NCI-H446 (cell line): ENCODE measurements at places on chromosomes 4 and X.
A peak's percentile ranks its signal among the peaks of the same experiment; 100 is the strongest.

DNA sequence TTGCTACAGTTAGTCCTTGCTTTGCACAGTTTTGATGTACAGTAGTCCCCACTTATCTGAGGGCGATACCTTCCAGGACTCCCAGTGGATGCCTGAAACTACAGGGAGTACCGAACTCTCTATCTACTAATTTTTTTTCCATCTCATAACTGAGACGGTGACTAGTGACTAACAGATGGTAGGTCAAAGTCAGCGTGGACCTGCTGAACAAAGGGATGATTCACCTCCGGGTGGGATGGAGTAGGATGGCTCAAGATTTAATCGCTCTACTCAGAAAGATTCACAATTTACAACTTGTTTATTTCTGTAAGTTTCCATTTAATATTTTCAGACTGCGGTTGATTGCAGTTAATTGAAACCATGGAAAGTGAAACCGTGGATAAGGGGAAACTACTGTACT, 655.8 kb downstream of the ZNF674 start:
- DNase-seq: no peak

- no peak for DNase-seq
Measured at GRCh38 chr4:163280703-163281519, 51.5 kb downstream of the NPY1R start.

- DNase-seq: no peak
Measured at GRCh38 chrX:148580016-148580415, 79.6 kb downstream of the AFF2 start.

DNA sequence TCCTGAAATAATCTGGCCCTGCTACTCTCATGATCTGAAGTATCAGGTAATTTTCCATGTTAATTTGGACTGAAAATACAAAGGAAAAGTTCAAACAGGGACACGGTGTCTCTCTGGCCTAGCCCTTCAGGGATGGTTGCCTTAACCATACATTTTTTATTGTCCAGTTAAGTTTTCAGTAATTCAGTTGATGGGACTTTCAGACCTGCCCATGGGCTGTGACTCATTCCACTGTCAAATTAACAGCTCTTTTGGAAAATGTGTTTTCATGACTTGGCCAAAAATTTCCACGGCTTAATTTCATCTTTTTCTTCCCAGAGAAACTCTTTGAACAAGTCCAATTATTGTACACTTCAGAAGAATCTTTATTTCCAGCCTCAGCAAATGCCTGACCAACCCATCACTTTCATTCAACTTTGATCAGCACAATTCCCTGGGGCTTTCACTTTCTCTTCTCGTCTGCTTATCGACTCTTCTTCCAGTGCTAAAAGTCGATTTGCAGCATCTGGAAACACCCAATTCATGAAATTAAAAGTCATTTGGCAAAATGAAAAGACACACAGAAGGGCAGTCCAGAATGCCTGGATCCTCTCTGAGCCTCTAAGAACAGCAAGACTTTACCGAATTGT, 293.9 kb downstream of the RAB28 start:
- DNase-seq: no peak

GRCh38 chr4:75895744-75896314, 6.4 kb downstream of the PPEF2 start:
- peak; percentile 4 for DNase-seq

- no peak for DNase-seq
Measured at GRCh38 chr4:27326991-27327390, 466.4 kb downstream of the STIM2 start.

DNA sequence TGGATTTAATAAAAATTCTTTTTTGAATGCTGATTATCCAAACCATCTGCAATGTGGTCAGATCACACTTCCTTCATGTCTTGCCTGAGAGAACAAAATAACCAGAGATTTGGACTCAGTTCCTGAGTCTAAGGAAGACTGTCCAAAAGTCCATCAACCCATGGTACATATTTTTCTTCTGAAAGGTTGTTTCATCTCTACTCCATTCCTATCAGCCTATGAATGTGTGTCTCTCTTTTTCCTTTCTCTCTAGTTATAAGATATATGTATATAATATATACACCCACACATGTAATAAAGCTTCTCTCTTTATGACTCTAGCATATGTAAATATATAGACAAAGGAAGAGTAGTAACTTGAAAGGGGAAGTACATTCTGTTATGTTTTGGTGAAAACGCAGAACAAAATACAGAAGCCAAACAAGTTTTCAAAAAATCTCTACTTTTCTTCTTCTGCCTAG, 226.9 kb downstream of the ARHGAP24 start:
- peak; percentile 11 for DNase-seq
